ENCODE measurements at places on chromosomes 3 and 15. TPM values are rescaled to one million over a fixed set of nuclear protein-coding genes. Genes with fewer than 3 reads are reported as not detected.

- no peak for DNase-seq
Measured at GRCh38 chr3:13123013-13123654, 49.9 kb upstream of the IQSEC1 start.

The ASTE1 gene
- 11.7 TPM for total RNA-seq

- DNase-seq, result no peak
Measured at GRCh38 chr15:76201536-76202255, 109.6 kb downstream of the ETFA start.

GRCh38 chr3:151225040-151225975, 22.3 kb upstream of the GPR171 start:
- no peak for DNase-seq

The EPHA3 gene
- 0.08 TPM for total RNA-seq

GRCh38 chr15:91496754-91497691, 356.5 kb upstream of the SLCO3A1 start:
- DNase-seq, result no peak

The CGNL1 gene
- not detected for total RNA-seq

The DNAH12 gene
- total RNA-seq, result not detected

- no peak for DNase-seq
Measured at GRCh38 chr3:66390013-66390412, 110.8 kb downstream of the LRIG1 start.

GRCh38 chr3:73213896-73214295, 152.4 kb downstream of the EBLN2 start:
- no peak for DNase-seq

DNA sequence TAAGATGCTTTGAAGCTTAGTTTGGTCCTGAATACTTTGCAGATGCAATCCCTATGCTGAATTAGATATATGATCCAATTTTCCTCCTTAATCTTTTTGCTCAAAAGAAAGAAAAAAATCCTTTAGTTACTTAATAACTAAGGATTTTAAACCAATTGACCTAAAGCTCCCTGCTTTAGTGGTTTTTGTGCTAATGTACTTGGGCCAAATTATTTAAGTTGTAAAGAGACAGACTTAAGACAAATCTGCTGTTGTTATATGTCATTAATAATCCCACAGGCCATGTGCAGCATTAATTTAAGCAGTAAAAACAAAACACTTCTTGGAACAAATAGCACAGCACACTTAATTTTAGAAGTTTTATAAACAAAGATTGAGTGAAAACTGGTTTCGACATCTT, 776.1 kb upstream of the SEMA6D start:
- no peak for DNase-seq

The SLC35G2 gene
- 0.16 TPM for total RNA-seq

The CCDC33 gene
- not detected for total RNA-seq
